ENCODE measurements at places on chromosomes 16 and 17.
A peak's percentile ranks its signal among the peaks of the same experiment; 100 is the strongest.

- peak; percentile 57 for DNase-seq
Measured at GRCh38 chr16:1057252-1057932, 15.2 kb upstream of the SSTR5 start.

DNA sequence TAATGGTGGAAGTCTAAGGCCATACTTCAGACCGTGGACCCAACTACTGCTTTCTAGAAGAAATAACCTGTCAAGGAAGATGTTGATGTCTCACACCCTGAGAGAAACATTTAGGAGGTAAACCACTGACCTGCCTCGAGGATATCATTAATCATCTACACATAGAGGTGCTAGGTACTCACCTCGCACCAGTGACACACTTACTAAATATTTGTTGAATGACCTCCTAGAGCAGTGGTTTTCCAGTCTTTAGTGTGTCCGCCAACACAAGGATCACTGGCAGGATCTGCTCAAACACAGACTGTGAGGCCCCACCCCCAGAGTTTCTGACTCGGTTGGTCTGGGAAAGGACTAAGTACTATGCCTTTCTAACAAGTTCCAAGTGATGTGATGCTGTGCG is 197.4 kb upstream of the CACNG5 start:
- no peak for DNase-seq

DNA sequence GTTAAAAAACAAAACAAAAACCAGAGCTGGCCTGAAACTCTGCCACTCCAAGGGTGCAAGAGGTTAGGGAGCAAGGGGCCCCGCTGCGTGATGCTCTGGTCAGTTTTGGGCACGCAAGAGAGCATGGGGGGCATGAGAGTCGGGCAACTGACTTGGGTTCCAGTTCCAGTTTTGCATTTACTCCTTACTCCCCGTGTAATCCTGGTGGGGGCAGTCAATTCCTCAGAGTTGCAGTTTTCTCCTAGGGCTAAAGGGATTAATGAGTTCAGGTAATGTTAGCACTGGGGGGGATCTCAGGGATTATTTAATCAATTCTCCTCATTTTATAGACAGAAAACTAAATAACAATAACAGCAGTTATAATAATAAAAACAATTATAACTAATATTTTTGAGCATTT is 72.9 kb upstream of the PMFBP1 start:
- DNase-seq = no peak

GRCh38 chr16:11660565-11660964 is 7.7 kb upstream of the SNN start:
- no peak for DNase-seq

DNA sequence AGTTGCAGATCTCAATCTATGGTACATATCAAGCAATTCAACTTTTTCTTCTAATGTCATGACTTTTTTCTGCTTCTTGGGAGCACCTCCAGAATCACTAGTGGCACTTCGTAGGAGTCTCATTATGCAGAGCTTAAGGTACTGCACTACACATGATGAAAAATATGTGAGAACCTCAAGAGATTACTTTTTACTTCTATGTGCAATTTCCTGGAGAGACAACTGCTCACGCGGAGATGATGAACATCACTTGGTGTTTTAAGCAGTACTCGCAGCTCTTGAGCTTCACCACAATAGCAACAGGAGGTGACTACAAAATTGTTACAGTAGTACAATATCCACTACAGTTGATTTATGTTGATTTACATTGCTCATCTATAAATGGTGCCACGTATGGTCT is 79.7 kb downstream of the MRTFB start:
- no peak for DNase-seq

- no peak for DNase-seq
Measured at GRCh38 chr16:65845466-65846209, 520.9 kb upstream of the CDH5 start.

- peak; percentile 44 for DNase-seq
Measured at GRCh38 chr16:56409195-56409594, 16.1 kb downstream of the AMFR start.

DNA sequence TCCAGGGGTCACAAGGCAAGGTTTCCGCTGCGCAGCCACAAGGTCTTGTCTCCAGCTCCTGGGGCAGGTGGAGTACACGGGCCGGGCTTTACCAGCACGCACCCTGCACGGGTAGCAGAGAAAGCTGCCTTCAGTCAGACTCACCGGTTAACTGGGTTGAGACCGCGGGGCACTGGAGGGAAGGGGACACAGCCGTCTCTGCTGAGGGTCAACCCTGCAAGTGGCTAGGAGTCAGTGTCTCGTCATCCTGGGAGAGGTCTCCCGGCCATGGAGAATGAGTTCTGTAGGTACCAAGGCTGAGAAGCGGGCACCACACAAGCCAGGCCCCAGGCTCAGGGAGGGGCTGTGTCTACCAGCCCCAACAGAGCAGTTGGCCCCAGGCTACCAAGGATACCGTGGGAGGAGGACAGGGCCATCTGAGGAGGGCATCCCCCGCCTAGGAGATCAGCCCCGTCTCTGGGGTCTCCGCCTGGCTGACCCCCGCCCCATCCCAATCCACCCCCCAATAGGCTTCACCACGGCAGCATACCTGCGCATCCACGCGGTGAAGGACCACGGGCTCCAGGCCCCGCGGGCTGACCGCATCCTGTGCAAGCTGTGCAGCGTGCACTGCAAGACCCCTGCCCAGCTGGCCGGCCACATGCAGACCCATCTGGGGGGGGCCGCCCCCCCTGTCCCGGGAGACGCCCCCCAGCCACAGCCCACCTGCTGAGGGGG is 2.8 kb upstream of the PRRT2 start:
- no peak for DNase-seq

DNA sequence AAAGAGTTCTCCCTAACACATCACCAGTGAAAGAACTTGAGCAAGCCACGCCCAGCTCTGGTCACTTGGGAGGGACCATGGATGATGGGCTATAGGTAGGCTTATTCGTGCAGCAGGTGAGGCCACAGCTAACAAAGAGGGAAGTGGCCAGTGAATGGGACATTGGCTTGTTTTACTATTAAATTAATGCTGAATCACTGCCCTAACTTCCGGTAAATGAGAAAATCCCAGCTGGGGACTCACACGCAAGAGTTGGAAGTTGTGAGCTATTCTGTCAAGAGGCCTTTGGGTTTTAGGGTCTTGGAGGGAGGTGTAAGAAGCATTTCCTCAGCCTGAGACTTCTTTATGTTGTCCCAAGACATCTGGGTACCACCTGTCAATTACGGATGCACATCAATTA is 315.3 kb downstream of the XYLT1 start:
- DNase-seq = no peak

DNA sequence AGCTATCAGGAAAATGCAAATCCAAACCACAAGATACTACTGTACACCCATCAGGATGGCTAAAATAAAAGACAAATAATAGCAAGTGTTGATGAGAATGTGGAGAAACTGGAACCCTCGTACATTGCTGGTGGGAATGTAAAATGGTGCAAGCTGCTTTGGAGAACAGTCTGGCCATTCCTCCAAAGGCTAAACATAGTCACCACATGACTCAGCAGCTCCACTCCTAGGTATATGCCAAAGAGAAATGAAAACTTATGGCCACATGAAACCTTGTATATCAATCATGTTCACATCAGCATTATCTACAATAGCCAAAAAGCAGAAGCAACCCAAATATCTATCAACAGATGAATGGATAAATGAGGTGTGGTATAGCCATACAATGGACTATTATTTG is 28.5 kb downstream of the VAC14 start:
- DNase-seq = no peak

DNA sequence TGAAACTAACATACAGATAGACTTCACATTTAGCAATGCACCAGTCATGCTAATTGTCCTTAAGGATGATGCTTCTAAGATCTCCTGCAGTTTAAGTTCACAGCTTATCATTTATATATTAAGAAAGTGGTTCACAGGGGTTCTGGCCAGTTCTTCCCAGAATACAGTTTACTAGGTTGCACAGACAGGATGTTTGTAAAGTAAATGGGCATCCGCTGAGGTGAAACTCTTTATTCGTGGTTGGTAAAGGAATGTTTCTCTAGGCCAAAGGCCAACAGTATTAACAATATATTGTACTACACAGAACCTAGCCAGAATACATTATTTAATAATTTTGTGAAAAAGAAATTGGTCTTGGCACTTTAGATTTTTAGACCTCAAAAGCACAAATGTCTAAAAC is 1427.3 kb downstream of the CDH8 start:
- DNase-seq = no peak

DNA sequence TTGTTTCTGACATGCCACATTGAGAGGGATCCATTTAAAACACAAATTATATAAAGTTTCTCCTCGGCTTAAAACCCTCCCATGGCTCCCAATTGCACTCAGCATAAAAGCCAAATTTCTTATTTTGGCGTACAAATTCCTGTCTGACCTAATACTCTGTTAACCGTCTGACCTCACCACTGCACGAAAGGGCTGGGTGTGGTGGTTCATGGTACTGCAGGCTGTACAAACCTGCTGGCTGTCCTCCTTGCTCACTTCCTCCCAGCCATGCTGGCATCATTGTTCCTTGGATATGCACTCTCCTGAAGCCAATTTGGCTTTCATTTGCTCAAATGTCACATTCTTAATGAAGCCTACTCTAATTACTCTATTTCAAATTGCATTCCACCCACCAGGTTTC is 301.6 kb upstream of the C16orf82 start:
- peak; percentile 11 for DNase-seq
